Fibroblast of upper back skin (primary cell): ENCODE measurements at places on chromosomes 1 and 21.
A peak's percentile ranks its signal among the peaks of the same experiment; 100 is the strongest.

GRCh38 chr1:167923324-167924056 lies 9.6 kb upstream of the ADCY10 start:
- DNase-seq = no peak

GRCh38 chr1:58211869-58212268 lies 334.7 kb downstream of the OMA1 start:
- DNase-seq = no peak

DNA sequence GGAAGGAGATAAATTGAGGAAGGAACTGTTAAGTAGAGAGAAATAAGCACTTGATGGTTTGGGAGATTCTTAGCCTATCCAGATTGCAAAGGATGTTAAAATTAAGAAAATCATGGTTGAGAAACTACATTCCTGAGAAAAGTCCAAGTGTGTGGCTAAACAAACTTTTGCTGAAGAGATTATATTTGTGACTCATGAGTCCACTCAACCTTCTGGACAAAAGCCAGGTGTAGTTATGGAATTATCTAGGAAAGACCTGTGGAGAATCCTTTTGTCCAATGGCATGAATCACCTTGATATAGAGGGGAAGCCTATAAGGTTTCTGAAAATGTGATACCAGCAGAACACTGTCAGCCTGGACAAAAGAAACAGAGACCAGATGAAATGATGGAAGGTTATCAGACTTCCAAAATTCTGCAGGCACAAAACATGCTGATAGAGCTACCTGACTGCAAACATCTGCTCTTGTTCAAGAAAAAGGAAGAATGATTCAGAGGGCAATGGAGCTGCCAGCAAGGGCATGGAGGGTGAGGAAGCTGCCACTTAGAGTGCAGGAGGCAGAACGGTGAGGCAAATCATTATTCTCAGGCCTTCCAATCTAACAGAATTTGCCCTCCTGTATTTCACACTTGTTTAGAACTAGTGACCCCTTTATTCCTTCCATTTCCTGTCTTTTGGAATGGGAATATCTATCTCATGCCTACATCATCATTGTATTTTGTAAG lies 300.6 kb upstream of the PRMT6 start:
- DNase-seq = peak; percentile 93

DNA sequence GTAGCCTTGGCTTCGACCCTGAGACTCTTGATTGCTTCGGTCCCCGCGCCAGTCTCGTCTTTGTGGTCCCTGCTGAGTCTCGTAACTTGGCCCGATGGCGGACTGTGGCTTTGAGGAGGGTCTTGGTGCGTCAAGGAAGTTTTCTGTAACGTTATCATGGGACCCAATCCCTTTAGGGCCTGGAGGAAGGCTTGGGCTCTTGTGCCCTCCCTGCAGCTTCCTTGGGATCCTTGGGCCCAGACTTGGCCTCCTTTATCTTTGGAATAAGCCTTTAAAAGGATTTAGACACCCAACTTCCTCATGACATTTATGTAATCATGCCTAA lies 371 bp downstream of the ZMPSTE24 start:
- peak; percentile 6 for DNase-seq

DNA sequence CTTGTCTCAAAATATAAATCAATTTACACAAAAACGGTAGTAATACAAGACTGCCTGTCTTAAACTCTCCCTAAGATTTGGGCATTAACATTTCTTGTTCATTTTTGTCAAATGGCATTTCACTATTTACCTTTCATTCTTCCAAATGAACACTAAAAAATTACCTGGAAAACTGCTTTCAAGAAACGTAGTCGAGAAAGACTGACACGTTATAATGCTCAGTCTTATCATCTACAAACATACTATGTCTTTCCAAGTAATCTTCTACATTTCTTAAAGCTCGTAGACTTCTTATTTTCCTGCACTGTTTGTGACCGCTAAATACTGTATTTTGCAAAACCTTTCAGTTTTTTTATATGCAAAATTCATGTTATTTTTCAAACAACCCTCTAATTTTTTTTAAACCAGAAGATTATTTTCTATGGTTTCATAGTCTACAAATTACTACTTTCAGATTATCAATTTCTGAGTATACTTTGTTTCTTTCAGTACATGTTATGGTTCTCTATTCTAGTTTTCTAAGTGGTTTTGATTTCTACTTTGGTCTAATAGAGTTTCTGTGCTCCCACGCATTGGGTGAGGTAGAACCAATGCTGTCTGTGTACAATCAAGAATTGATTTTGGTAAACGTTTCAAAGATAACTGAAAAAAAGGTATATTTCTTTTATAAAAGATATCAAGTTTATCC lies 336.4 kb downstream of the SMYD3 start:
- no peak for DNase-seq

DNA sequence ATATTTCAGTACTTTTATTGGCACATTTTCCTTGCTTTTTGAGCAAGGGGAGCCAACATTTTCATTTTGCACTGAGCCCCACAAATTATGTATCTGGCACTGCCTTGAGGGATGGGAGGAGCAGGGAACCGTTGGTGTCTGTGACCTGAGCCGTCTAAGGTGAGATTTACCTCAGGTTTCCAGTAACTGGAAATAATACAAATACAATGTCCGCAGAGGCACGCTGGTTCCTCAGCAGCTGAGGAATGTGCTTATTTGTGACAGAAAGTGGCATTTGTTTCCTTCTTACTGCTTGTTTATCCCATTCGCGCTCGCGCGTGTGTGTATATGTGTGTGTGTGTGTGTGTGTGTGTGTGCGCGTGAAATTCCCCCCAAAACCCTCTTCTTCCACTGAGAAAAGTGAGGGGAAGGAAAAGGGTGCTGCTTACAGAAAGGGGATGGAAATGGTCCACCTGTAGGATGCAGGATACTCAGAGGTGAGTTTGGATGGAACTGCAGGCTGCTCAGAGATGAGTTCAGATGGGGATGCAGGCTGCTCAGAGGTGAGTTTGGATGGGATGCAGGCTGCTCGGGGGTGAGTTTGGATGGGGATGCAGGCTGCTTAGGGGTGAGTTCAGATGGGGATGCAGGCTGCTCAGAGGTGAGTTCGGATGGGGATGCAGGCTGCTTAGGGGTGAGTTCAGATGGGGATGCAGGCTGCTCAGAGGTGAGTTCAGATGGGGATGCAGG lies 30.2 kb upstream of the SLAMF1 start:
- no peak for DNase-seq

- DNase-seq = no peak
Measured at GRCh38 chr1:32353431-32353830, 8.9 kb downstream of the FAM229A start.

- no peak for DNase-seq
Measured at GRCh38 chr1:2330035-2330434, 61.3 kb downstream of the MORN1 start.

- DNase-seq = no peak
Measured at GRCh38 chr1:37438869-37439343, 35.5 kb upstream of the ZC3H12A start.

DNA sequence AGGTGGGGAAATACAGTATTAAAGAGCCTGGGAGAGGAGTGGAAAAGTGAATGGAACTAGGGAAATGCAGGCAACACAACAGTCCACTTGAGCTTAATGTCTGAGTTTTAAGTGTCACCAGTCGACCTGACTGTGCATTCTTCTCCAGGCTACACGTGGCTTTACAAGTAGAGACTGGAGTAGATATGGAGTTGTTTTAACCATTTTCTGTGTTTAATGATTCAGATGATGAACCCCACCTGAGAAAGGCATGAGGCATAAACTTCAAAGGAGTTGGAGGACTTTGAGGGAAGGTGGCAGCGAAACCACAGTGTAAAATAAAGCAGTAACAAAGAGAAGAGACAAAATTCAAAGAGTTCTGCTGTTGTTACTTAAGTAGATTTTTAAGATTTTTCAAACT lies 12.6 kb downstream of the FUBP1 start:
- no peak for DNase-seq

DNA sequence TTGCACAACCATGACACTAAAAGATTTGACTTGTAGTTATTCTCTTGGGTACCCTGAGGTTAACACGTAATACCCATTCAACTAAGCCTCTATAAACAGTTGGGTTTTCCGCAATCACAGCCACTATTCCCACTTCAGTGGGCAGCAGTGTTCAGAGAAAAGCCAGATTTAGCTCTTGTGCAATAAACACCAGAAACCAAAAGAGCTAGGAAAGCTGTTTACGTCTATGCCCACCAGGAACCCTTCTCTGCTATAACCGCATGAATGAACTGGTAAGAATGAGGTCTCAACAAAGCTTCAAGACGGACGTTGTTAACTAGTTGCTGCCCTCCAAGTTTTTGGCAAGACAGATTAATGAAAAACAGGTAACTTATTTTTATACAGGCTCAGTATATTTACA lies 101.3 kb downstream of the SLC45A1 start:
- no peak for DNase-seq

DNA sequence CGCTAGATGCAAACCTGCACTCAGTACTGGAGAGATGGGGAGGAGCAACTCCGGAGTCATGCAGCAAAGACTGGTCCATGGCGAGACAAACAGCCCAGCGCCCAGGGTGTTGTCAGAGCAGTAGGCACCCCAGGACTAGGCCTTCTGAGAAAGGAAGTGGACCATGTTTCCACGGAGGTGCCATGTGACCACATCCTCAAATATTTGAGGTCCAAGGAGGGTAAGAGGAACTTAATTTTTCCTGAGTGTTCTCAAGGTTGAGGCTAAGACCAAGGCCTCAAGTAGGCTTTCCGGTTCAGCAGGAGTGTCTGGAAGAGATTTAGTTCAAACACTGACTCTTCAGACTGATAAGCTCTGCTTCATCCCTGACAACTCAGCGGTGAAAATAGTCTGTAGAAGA lies 186.2 kb downstream of the RHOU start:
- no peak for DNase-seq

DNA sequence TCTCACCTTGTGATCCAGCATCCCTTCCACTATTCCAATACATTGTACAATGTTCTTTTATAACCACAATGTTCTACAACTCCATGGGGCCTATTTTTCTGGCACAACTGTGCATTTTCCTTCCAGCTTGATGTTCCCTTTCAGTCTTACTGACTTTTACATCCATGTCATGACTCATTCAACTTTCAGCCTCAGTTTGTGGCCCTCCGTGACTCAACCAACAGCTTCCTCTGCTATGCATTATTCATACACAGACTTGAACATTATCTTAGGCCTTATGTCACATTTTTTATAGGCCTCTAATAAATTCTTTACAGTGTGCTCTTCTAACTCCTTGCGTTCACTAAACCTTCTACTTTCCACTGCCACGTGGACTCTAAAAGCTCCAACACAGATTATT lies 119.4 kb upstream of the PRMT6 start:
- peak; percentile 98 for DNase-seq

- DNase-seq = no peak
Measured at GRCh38 chr1:192491804-192492554, 83.6 kb upstream of the RGS1 start.

DNA sequence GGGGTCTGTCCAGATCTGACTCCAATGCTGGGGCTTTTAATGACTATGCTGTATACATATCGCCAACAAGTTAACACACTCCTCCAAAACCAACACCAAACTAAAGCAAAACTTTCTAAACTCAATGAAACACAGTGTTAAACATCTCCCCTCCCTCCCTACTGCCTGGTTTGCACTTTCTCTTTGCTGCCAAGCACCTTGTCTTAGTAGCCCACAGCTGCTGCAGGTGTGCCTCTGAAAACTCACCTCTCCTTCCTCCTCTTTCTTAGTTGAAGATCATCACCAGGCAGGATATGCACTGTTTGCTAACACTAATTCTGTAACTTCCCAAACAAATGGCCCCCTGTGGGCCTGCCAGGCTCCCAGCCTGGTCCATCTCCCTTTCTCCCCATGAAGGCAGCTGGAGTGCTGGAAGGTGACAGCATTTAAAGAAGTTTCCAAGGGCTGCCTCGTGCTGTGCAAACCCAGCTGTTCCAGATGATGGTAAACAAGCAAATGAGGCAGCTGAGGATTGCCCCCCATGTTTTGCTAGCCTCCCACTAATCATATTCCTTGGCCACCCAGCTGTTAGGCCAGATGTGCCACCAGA lies 213.7 kb downstream of the ASTN1 start:
- DNase-seq = no peak

- DNase-seq = no peak
Measured at GRCh38 chr1:178849918-178850317, 21.0 kb downstream of the ANGPTL1 start.

- peak; percentile 74 for DNase-seq
Measured at GRCh38 chr1:21607549-21608529, 61.3 kb downstream of the RAP1GAP start.

DNA sequence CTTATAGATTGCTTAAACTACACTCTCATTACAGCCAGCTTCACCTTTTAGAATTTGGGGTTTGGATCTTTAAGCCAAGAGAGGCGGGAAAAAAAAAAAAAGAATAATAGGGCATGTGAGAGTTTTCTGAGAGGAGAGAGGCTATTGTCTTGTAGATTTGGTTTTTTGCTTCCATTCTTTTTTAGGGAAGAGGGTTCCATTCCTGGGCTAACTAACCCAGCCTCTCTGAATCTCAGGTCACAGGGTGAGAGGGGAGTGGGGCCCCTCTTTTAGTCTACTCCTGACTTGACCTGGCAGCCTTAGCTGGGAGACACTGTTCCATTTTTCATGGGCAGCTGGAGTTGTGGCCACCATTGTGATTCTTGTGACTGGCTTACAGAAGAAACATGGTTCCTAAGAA lies 24.2 kb downstream of the PBX1 start:
- DNase-seq = no peak

GRCh38 chr1:245572709-245573108 lies 417.9 kb downstream of the KIF26B start:
- no peak for DNase-seq

DNA sequence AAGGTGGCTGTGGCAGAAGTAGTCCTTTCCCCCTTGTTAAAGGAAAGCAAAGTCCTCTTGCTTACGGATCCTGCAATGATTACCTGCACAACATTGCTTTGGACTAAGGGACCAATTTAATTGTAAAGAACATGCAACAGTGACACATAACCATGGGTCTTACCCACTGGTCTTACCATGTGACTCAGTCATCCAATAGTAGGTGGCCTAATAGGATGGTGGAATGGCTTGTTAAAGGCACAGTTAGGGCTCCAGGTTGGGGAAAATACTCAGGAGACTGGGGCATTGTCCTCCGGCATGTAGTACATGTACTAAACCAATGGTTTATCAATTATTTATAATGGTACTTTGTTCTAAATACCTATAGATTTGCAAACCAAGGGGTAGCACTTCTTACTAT lies 2.1 kb upstream of the YIPF1 start:
- no peak for DNase-seq

GRCh38 chr1:211738691-211739301 lies 63.4 kb upstream of the NEK2 start:
- DNase-seq = no peak

DNA sequence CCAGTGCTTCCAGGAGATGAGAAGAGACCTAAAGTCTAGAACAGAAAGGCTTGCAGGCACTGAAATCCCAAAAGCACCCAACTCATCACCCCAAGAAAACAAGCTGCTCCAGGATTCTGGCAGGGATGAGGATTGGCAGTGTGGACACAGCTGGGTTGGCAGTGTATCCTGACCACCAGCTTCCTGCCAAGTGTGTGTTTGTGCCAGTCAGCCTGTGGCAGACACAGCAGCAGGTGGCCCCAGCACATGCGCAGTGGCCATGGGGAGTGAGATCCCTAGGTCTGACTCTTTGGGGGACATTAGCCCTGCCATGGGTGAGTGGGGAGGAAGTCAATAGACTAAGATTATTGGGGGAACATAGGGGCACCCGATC lies 8.7 kb upstream of the SNAPIN start:
- DNase-seq = no peak

GRCh38 chr1:231216498-231216897 lies 24.5 kb upstream of the GNPAT start:
- DNase-seq = no peak

GRCh38 chr1:202034149-202034682 lies 23.8 kb downstream of the ELF3 start:
- no peak for DNase-seq
